ENCODE measurements at places on chromosomes 1 and 21.

DNA sequence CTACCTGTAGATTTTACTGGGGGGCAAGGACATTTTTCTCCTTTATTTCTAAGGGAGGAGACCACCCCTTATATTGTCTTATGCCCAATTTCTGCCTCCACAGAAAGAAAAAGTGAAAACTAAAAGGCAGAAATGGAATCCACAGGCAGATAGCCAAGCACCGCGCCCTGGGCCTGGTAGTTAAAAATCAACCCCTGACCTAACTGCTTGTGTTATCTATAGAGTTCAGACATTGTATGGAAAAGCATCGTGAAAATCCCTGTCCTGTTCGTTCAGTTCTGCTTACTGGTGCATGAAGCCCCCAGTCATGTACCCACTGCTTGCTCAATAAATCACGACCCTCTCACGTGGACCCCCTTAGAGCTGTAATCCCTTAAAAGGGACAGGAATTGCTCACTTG is 33.7 kb upstream of the IL6R start:
- DNase-seq, result no peak

DNA sequence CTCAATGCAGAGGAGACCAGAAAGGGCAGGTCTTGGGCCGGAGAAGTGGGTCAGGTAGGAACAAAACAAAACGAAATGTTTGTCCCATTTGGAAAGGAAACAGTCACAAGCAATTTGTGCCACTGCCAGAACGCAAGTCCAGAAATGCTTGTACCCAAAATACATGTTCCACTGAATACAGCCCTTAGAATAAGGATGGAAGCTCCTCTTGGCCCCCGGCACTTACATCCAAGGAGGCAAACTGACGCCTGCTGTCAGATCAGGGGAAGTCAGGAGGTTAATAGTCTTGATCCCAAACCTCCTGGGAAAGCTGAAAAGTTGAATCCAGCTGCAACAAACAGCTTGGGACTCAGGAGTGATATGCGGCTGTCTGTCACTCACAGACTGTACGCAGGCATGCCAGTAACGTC is 75.9 kb upstream of the GALNT2 start:
- DNase-seq, result no peak

DNA sequence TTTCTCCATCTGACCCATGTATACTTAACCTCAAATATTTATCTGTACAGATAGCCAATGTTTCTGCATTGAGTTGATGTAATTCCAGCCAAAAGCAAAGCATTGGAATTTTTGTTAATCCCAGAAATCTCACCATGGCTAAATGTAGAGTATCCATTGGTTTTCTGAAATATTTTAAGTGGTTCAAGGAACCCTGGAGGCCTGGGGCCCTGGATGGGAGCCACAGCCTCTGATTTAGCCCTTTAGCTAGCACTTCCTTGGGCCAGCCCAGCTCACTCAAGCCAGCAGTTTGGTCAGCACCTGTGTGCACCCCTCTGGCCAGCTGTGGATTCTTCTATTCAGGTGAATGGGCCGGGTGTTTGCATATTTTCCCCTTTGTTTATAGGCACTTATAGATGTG is 18.8 kb upstream of the EPS8L3 start:
- no peak for DNase-seq

GRCh38 chr1:116874733-116875249 is 34.9 kb upstream of the PTGFRN start:
- DNase-seq, result no peak

GRCh38 chr1:193234530-193234929 is 48.1 kb upstream of the B3GALT2 start:
- no peak for DNase-seq

DNA sequence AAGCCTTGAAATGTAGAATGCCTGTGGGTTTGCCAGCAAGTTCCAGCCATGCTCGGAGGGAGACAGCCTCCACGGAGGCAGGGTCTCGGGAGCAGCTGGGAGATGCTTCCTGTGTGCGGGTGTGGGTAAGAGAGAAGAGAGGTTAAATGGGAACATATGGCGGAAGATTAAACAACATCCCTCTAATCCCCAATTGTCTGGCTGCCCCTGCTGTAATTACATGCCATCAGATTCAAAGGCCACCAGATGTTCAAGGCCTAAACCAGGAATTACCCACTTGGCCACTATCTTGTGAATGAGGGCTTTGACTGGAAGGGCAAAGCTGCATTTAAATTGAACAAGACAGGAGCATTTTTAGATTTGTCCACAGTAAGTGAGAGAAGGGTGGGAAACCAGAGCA is 81.4 kb upstream of the BACE2 start:
- DNase-seq, result no peak

DNA sequence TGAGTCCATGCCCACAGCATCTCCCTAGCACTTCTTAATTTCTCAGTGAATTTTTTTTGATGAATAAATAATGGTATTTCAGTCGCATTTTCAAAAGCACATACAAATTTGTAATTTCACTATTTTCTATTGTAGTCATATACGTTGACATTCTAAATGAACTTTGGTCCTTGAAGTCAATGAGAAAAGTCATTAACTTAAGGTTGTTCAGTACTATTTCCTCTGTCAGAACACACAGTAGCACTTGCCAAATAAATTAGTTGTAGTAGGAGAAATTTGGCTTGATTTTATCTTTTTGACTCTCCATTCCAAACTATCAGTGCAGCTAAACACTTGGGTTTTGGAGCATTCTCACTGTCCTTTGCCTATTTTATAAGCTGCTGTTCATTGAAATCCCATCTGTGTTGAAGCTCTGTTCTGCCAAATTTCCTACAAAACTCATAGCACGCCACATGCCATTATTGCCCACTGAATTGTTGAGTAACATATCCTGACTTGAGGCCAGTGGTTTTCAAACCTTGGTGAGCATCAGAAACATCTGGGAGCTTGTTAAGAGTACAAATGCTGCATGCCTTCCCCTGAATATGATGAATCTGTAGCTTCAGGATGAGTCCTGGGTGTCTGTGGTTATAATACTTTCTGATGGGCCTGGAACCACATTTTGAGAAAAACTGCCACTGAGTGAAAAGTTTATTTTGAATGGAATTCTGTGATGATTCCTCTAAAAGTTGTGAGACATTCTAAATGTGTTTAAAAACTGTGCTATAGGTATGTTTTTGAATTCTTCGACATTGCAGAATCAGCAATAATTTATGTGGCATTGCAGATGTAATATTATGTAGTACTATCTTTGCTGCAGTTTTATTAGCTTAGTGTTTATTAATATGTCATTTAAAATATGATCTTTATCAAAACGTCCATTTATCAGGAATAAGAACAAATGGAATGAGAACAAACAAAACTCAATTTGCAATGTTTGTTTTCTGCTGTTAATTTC is 78.9 kb downstream of the DNM3 start:
- no peak for DNase-seq

GRCh38 chr1:169835647-169836046 is 40.9 kb upstream of the METTL18 start:
- no peak for DNase-seq

GRCh38 chr21:15211491-15212133 is 146.8 kb upstream of the NRIP1 start:
- DNase-seq, result no peak

GRCh38 chr1:74590288-74590687 is 77.9 kb upstream of the LRRC53 start:
- no peak for DNase-seq

DNA sequence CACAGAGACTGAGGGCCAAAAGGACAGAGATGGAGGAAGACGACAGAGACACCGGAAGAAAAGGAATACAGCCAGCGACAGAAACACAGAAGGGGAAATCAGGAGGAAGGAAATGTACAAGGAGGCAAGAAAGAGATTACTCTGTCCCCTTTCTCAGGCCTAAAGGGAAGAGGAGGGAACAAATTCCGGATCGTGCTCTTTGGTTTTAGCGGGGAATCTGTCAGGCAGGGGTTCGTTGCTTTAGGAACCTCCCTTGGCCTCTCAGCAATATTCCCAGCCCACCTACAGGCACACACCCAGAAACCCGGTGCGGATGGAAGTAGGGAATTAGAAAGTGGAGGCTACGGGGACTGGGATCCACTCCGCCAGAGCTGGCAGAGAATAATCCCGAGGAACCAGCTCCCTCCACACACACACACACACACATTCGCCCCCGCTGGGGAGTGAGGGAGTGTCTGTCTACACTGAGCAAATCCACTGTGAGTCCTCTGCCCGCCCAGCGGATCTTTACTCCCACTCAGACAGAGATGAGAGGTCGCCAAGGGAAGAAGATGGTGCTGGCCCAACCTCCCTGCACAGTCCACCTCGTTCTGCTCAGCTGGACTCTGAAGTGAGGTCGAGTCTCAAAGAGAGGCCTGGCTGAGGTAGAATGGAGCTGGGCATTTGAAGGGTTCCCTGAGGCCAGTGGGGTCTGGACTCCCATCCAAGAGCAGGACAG is 5.7 kb downstream of the TAL1 start:
- DNase-seq, result no peak

DNA sequence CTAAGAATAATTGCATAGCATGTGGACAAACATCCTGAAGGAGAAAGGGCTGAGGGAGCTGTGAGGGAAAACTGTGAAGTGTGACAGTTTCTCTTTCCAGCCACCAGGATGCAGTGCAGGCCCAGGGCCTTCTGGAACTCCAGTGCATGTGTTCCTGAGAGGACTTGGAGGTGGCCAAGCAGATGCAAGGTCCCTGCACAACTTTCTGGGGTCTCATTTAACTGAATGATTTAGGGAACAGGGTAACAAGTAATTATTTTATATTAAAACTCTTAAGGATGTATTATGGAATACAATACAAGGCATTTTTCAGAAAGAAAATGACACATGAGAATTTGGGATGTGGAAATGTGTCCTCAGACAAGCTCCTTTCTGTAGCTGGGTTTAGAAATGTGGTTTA is 61.2 kb upstream of the MCOLN3 start:
- peak; percentile 40 for DNase-seq

- no peak for DNase-seq
Measured at GRCh38 chr1:29643281-29643680, 407.0 kb downstream of the PTPRU start.

DNA sequence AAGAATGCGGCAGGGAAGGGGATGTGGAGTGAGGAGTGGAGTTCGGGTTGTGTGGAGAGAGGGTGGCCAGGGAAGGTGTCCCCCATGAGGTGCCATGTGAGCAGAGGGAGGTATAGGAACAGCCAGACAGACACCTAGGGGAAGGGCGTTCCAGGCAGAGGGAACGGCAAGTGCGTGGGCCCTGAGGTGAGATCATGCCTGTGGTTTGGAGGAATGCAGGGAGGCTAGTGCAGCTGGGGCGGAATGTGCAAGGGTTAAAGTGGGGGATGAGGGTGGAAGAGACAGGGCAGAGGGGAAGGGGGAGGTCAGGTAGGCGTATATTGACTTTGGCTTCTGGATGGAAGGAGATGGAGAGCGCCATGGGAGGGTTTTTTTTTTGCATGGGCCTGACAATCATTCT is 31.6 kb upstream of the PADI6 start:
- no peak for DNase-seq

GRCh38 chr21:44550807-44551206 is 498 bp downstream of the KRTAP10-2 start:
- no peak for DNase-seq

- no peak for DNase-seq
Measured at GRCh38 chr1:230230948-230231773, 164.1 kb downstream of the GALNT2 start.

GRCh38 chr1:109650609-109651008 is 5.3 kb upstream of the GSTM4 start:
- DNase-seq, result no peak

DNA sequence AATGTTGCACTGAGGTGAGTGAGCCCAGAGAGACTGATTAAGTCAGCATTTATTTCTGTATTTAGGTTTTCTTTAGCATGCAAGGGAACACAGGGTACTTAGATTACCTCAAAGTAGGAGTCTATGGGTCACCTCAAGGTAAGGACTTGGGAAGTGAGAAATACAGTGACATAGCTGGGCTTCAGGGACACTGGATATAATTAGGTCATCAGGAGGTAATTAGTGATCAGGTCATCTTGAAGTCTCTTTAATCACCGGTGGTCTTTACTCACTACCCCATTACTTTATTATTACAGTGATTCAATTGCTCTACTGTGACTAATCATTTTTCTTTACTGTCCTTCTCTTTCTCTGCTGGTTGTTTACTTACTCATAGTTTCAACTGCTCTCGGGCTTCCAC is 59.9 kb upstream of the KCNK1 start:
- no peak for DNase-seq

GRCh38 chr1:234014208-234014607 is 109.7 kb downstream of the SLC35F3 start:
- DNase-seq, result no peak

- DNase-seq, result no peak
Measured at GRCh38 chr1:196207612-196208217, 400.5 kb downstream of the KCNT2 start.

DNA sequence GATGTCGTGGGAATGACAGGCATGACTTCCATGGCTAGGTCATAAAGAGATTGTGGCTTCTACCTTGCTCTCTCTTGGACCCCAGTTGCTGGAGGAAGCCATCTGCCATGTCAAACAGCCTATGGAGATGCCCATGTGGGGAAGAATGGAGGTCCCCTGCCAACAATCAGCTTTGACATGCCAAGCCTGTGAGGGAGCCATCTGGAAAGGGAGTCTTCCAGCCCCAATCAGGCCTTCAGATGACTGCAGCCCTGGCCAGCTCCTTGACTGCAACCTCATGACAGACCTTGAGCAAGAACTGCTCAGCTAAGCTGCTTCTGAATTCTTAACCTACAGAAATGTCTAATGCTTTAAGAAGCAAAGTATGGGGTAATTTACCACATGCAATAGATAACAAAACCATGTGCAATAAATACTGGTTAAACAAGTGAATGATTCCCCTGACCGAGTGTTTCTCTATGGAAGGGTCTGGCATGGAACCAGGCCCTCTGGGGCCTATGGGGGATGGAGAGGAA is 187.1 kb downstream of the HIVEP3 start:
- no peak for DNase-seq

DNA sequence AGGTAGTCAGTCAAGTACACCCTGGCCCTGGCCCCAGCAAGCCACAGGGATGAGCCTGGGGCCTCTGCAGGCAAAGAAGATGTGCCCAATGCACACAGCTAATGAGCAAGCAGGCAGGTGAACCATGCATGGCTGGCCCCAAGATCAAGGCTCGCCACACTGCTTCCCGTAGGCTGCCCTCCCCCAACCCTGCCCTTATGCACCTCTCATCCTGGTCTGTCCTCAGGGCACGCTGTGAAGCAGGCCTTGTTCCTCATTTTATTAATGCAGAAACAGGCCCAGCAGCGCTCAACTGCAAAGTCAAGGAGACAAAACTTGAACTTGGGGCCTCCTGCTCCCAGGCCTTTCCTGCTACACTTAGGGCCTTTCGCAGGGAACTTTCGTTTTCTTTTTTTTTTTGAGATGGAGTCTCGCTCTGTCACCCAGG is 35.6 kb upstream of the ID3 start:
- DNase-seq, result no peak

All from stimulated activated CD4-positive, alpha-beta T cell treated with anti-CD3 and anti-CD28 coated beads, Interleukin-15, amount 100 ng/mL, for 24 hours (primary cell).